Osteoblast (primary cell): ENCODE measurements at places on chromosomes 11 and 22. TPM values are rescaled to one million over a fixed set of nuclear protein-coding genes. Genes with fewer than 3 reads are reported as not detected.

GRCh38 chr22:34804604-34805003, 261.4 kb upstream of the ISX start:
- no peak overlapping the region for H3K27ac ChIP-seq
- DNase-seq = no peak
- no peaks in the 10 kb centered on the region for H3K27me3 ChIP-seq
- no peaks in the 10 kb centered on the region for H3K4me1 ChIP-seq
- H3K4me3 ChIP-seq = no peak overlapping the region

DNA sequence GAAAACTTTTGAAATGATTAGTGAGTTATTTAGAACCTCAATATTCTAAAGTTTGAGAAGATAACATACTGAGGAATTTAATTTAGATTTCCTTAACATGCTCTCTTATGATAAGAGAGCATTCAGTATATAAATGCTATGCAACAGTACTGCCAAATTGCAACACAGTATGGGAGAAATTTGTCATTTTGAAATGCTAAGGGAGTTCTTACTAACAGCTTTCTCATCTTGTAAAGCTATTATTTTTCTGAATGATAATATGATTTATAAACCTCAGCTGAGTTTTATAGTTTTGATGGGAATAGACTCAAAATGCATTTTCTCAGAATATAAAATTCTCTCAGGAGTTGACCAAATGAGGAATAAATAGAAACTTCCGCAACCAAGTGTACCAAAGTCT, 108.4 kb downstream of the SPON1 start:
- H3K4me3 ChIP-seq = no peak overlapping the region
- no peak overlapping the region for H3K27ac ChIP-seq
- no peaks in the 10 kb centered on the region for H3K4me1 ChIP-seq
- H3K27me3 ChIP-seq = no peaks in the 10 kb centered on the region
- H3K36me3 ChIP-seq = no peaks in the 10 kb centered on the region
- DNase-seq = no peak

DNA sequence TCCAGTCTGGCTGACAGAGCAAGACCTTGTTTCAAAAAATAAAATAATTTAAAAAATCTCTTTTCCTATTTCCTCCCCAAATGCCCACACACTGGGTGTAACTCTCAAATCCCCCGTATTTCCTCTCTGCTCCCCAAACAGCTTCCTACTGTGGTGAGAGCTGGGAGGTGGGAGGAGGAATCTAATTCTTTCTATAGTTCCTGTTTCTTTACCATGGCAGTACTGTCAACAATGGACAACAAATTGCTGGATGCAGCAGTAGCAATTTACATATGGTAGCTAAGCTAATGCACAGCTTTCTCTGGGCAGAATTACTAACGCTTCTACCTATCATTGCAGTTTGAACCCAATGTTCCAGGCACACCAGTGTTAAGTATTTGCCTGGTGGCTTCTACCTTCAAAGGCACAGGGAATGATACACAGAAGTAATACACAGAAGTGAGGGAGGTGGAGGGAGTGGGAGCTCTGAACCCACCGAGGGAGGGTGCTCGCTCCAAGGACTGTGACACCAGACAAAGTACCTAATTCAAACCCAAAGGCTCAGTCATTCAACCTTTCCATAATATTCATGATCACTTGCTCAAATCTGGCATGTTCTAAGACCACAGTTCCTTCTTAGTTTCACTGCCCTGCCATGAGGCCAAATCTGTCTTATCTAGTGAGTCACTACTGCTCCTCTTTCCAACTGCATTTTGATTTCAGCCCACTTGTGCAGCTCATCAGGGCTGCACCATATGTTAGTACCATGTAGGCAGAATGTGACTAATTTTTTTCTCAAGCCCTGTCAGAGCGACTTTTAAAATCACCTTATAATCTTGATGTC, 37.9 kb downstream of the CELF1 start:
- H3K4me1 ChIP-seq = peaks cover 50% of the 10 kb centered on the region
- H3K27me3 ChIP-seq = no peaks in the 10 kb centered on the region
- peak; percentile 86 for DNase-seq
- peak overlapping the region; percentile 77 for H3K27ac ChIP-seq

- H3K36me3 ChIP-seq = no peaks in the 10 kb centered on the region
- no peaks in the 10 kb centered on the region for H3K27me3 ChIP-seq
- peak overlapping the region; percentile 77 for H3K4me3 ChIP-seq
- peak; percentile 83 for DNase-seq
- peaks cover 36% of the 10 kb centered on the region for H3K4me1 ChIP-seq
Measured at GRCh38 chr22:36156515-36157419, 3.8 kb downstream of the APOL3 start.

DNA sequence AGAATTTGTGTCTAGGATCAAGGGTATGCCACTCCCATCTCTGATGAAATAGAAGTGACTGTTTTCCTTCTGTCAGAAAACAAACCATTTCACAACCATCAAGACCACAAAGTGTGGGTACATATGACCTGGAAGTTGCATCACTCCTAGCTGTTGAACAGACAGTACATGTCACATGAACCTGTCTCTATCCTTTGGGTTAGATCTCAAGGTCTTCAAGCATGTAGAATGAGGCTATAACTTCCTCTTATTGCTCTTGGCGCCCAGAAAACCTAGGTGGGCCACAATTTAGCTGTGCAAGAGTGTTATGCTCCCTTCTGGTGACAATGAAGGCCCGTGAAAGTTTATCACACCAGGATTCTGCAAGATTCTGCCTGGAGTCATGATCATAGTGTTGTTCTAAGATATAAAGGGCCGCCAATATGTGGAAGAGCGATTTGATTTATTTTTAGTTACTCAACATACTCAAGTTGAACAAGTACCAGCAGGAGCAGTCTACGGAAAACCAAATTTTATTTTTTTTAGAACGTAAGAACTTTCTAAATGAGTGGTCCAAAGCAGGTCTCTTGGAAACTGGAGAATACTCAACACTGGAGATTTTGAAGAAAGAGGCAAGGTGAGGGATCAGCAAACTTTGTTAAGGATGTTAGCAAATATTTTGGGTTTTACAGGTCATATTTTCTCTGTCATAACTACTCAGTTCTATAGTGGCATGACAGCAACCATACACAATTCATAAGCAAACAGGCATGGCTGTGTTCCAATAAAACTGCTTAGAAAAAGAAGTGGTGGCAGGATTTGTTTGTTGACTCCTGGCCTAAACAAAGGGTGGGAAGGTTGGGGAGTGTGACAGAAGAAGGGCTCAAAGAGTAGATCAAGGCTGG, 101.8 kb downstream of the USP35 start:
- no peaks in the 10 kb centered on the region for H3K27me3 ChIP-seq
- no peak for DNase-seq
- H3K36me3 ChIP-seq = no peaks in the 10 kb centered on the region
- no peaks in the 10 kb centered on the region for H3K4me1 ChIP-seq
- no peak overlapping the region for H3K4me3 ChIP-seq

DNA sequence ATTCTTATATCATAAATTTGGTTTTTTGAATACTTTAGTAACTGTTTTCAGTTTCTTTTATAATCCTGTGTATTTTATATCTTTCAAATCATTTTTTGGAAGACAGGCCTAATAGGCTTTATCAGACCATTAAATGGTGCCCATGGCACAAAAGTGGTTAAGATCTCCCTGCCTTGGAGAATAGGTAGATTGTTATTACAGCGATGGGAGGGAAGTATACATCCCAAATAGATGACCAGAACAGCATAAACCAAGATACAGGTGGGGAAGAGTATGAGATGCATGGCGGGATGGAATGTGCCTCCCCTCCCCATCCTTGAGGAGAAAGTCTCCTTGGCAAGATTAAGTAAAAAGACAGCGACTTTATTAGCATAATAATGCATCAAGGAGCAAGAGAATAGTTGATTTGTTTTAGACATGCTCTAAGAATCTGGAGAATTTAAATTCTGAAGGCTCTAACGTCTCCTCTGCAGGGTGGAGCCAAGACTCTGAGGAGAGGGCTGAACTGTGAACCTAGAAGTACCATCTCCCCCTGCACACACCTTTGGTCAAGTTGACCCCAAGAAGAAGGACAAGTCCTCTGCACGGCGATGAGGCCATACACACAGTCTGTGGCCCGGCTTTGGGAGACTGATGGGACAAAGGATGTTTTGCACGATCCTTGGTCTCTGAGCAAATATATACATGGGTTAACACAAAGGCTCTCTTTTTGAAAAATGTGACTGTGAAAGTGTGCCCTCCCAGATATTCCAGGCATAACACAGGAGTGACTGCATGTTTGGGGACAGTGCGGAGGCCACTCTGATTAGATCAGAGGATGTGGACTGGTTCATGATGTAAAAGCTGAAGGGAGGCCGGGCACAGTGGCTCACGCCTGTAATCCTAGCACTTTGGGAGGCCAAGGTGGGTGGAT, 61.1 kb upstream of the SLC35C1 start:
- peaks cover 24% of the 10 kb centered on the region for H3K27me3 ChIP-seq
- DNase-seq = no peak
- H3K4me3 ChIP-seq = no peak overlapping the region
- no peak overlapping the region for H3K27ac ChIP-seq
- no peaks in the 10 kb centered on the region for H3K36me3 ChIP-seq

DNA sequence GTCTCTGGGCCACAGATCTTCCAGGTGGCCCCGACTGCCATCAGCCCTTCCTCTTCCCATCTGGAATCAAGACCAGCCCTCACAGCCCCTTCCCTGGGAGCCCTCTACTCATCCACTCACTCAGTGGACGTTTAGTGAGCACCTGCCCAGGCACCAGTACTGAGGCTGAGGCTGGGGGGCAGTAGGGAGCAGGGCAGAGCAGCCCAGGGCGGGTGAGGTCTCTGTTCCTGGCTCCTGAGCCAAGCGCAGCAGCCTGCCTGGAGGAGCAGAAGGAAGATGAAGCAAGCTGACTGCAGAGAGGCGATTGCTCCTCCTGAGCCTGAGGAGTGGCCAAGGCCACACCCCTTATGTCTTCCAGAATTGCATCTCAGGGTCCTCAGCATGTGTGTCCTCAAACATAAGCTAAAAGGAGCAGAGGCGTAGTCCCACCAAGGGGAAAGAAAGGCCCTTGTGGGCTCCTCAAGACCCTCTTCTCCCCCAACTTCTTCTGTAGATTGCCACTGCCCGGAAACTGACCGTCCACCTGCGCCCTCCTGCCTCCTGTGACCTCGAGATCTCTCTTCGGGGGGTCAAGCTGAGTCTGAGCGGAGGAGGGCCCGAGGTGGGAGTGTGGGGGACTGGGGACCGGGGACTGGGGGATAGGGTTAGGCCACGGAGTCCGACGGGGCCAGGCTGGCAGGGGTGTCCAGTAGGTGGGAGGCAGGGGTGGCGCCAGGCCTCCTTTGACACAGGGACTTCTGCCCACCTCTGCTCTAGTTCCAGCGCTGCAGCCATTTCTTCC, 5.8 kb downstream of the MAPK8IP2 start:
- DNase-seq = peak; percentile 88
- no peak overlapping the region for H3K27ac ChIP-seq
- H3K4me1 ChIP-seq = no peaks in the 10 kb centered on the region
- H3K4me3 ChIP-seq = no peak overlapping the region
- H3K27me3 ChIP-seq = peaks cover 23% of the 10 kb centered on the region

DNA sequence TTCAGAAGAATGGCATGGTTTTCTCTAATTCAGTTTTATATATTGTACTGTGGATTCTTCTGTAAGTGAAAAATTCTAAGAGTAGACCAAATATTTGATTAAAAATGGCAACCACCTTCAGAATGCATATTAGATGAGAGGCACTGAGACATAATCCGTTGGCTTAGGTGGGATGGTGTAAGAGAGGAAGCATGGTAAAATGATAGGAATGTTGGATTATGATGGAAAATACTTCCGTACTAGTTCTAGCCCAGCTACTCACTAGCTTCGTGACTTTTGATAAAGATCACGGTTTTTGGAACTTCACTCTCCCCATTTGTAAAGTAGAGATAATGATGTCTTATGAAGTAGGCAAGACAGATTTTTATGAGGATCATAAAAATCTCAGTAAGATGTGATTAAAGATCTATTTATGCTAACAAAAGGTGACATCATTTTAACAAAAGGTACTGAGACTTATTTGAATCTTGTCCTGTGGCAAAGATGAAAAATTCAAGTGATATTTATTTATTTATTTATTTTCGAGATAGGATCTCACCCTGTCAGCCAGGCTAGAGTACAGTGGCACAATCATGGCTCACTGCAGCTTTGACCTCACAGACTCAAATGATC, 37.5 kb downstream of the UVRAG start:
- H3K27me3 ChIP-seq = no peaks in the 10 kb centered on the region
- no peak for DNase-seq
- H3K36me3 ChIP-seq = no peaks in the 10 kb centered on the region
- H3K27ac ChIP-seq = no peak overlapping the region
- peaks cover 14% of the 10 kb centered on the region for H3K4me1 ChIP-seq
- H3K4me3 ChIP-seq = no peak overlapping the region

GRCh38 chr11:30594646-30595411, 8.7 kb upstream of the MPPED2 start:
- H3K4me1 ChIP-seq = no peaks in the 10 kb centered on the region
- H3K27me3 ChIP-seq = no peaks in the 10 kb centered on the region
- no peak for DNase-seq
- no peaks in the 10 kb centered on the region for H3K36me3 ChIP-seq

GRCh38 chr11:130677486-130678153, 229.2 kb downstream of the ADAMTS15 start:
- no peaks in the 10 kb centered on the region for H3K36me3 ChIP-seq
- H3K27ac ChIP-seq = peak overlapping the region; percentile 92
- H3K4me3 ChIP-seq = no peak overlapping the region
- H3K4me1 ChIP-seq = peaks cover 39% of the 10 kb centered on the region
- DNase-seq = peak; percentile 47
- H3K27me3 ChIP-seq = no peaks in the 10 kb centered on the region

GRCh38 chr11:69448471-69449284, 32.8 kb upstream of the LINC01488 start:
- no peak overlapping the region for H3K4me3 ChIP-seq
- DNase-seq = peak; percentile 9
- H3K27ac ChIP-seq = no peak overlapping the region
- peaks cover 30% of the 10 kb centered on the region for H3K4me1 ChIP-seq

GRCh38 chr11:12922418-12922817, 86.7 kb upstream of the RASSF10 start:
- DNase-seq = no peak
- H3K36me3 ChIP-seq = peaks cover 29% of the 10 kb centered on the region
- no peaks in the 10 kb centered on the region for H3K27me3 ChIP-seq
- H3K4me3 ChIP-seq = no peak overlapping the region

DNA sequence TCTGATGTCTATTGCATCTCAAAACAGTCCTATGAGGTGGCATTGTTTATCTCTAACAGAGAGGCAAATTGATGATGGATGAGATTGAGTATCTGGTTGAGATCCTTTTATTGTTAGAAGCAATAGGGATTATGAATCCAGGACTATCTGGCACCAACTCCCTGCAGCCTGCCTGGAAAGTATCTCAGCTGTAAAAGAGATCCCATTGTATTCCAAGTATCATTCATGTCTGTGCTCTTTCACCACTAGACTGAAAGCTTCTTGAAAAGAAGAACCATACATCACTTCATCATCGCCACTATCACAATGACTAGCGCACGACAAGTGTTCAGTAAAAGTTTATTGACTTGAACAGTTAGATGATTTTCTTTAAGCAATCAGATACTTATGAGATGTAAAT, 41.9 kb upstream of the PCF11 start:
- H3K36me3 ChIP-seq = no peaks in the 10 kb centered on the region
- H3K27ac ChIP-seq = no peak overlapping the region
- no peak for DNase-seq

- DNase-seq = no peak
- peak overlapping the region; percentile 29 for H3K27ac ChIP-seq
- H3K4me3 ChIP-seq = no peak overlapping the region
- no peaks in the 10 kb centered on the region for H3K36me3 ChIP-seq
- peaks cover 25% of the 10 kb centered on the region for H3K4me1 ChIP-seq
Measured at GRCh38 chr22:36016684-36017083, 11.9 kb downstream of the RBFOX2 start.

TRIM49D1 gene
- total RNA-seq = not detected in 2 replicates

HEPHL1 gene
- not detected in 2 replicates for total RNA-seq

IGF2 gene
- 53.9 and 68.8 TPM in 2 replicates for total RNA-seq

GUCY1A2 gene
- under 0.01 and 0.29 TPM in 2 replicates for total RNA-seq

CALCA gene
- total RNA-seq = not detected in 2 replicates

RANBP1 gene
- total RNA-seq = 78.4 and 85.8 TPM in 2 replicates

OLFML1 gene
- total RNA-seq = 20.3 and 33.0 TPM in 2 replicates

AGBL2 gene
- 2.2 and 2.4 TPM in 2 replicates for total RNA-seq

MMP12 gene
- total RNA-seq = under 0.01 and 0.36 TPM in 2 replicates
